Stimulated activated CD4-positive, alpha-beta T cell treated with anti-CD3 and anti-CD28 coated beads, Interleukin-1b, Interleukin-23, amount 100 ng/mL, for 48 hours (primary cell): ENCODE measurements at places on chromosomes 7 and 10.

GRCh38 chr10:51269821-51270220, 195.5 kb downstream of the PRKG1 start:
- DNase-seq = no peak

DNA sequence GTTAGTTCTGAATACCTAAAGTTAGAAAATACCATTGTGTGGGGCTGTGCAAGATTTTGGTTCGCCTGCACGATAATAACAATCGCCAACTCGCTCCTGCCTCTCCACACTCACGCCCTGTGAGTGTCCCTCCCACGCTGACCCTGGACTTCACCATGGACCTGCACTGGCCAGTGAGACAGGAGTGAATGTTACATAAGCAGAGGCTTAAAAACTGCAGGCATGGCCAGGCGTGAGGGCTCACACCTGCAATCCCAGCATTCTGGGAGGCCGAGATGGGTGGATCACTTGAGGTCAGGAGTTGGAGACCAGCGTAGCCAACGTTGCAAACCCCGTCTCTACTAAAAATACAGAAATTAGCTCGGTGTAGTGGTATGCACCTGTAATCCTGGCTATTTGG, 68.4 kb downstream of the TCERG1L start:
- no peak for DNase-seq

GRCh38 chr7:83161899-83162401, 734 bp downstream of the PCLO start:
- DNase-seq = no peak

DNA sequence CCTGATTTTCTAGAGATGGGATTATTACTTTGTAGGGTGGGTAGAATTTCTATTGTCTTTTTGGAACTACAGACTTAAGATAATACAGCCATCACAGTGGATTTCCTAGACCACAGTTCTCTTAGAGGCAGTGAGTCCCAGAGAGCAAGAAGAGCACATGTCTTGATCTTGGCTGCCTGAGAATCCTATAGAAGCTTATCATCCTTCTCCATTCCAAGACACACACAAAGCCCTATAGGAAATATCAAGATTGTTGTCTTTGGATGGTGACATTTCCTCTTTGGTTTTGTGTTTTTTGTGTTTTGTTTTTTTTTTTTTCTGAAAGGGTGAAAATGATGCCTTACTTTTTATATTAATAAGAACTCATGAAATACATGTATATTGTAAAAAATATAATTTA, 143.1 kb downstream of the AHR start:
- no peak for DNase-seq

DNA sequence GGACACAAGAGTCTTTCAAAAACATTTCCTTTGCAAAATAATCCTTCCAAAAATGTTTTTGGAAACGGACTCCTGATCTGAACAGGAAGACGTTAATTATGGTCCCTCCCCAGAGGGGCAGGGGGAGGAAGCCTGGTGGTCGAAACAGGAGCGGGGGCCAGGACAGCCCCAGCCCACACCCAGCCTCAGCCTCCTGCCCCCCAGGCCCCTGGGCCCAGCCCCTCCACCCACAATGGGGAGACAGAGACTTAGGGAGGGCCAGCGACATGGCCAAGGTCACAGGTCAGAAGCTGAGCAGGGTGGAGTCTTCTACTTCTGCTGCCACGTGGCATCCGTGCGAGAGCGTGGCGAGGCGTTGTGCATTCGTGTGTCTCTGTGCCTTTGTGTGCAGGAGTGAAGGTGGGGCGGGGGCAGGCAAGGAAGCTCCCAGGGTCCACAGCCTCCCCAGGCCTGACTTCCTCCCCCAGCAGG, 14.0 kb upstream of the GRIFIN start:
- DNase-seq = no peak

- peak; percentile 13 for DNase-seq
Measured at GRCh38 chr10:75234683-75235374, 928 bp downstream of the COMTD1 start.

DNA sequence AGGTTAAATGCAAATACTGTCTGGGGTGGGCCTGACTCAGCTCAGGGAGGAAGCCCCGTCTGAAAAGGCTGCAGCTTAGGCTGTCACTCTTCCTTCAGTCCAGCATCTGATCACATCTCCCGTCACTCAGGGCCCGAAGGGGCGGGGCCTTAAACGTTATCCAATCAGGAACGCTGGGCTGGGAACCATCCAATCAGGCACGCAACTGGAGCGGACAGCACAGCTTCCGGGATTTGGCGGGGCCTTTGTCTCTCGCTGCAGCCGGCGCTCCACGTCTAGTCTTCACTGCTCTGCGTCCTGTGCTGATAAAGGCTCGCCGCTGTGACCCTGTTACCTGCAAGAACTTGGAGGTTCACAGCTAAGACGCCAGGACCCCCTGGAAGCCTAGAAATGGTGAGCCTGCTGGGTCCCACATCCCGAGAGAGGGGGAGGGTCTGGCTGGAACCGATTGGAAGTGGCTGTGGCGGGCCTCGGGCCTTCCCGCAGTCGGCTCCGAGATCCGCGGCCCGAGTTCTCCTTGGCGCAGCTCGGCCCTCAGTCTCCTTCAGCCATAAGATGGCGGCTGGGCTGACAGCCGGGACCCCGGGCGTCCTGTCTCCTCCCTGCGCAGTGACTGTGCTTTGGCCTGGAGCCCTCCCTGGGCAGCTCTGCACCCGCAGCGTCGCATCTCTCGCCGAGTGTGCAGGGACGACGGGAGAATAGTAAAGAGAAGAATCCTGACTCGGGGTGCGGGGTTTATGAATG, at the start of gene ZNF92:
ZNF92 (plus strand) TSS at position 248 of the 744 bp plus-strand sequence; CDS start at position 391, 143 bp downstream.
- peak; percentile 96 for DNase-seq

DNA sequence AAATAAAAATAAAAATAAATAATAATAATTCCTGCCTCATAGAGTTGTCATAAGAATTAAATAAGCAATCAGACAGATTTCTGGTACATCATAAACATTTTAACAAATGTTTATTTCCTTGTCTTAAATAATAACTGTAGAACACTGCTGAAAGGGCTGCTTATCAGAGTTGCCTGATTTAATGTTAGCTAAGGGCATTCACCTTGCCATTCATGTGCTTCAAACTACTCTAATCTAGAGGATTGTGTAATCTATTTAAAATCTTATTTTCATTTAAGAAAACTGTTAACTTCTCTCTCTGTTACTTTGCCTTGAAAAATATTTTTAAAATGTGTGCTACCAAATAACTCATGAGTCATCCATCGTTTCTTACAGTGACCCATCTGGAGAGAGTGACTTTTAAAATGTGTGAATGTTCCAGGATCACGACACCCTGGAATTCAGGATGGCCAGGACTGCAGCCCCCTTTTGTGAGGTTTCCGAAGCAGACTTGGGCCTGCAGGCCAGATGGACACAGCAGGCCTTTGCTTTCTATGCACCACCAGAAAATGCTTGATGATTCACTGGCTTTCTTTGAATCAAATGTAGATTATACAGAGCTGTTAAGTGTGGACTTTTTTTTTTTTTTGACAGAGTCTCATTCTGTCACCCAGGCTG, 109.1 kb upstream of the TNS3 start:
- DNase-seq = no peak

DNA sequence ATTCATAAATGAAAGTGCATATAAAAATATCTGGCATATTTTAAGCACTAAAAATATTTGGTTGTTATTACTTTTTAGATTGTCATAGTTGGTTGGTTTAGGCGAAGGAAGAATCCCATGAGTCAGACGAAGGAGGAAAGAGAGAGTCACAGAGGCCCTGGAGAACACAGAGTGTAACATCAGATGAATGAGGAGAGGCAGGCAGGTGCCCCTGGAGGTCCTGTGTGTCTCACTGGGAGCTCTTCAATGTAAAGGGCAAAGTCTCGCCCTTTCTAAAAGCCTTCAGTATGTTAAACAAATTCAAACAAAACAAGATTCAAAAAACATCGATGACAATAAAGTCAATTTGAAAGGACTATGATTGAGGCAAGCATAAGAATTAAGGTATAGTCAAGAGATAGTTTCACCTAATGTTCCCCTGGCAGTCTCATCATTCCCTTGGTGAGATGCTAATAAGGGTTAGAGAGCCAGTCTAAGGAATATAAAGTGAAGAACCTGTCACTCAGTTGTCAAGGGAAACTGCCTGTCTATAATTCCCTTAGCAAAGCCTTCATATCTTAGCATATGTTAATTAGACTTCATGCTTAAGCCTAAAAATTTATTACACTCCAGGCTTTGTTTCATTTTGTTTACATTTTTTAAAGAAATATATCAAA, 194.3 kb downstream of the TPK1 start:
- no peak for DNase-seq

DNA sequence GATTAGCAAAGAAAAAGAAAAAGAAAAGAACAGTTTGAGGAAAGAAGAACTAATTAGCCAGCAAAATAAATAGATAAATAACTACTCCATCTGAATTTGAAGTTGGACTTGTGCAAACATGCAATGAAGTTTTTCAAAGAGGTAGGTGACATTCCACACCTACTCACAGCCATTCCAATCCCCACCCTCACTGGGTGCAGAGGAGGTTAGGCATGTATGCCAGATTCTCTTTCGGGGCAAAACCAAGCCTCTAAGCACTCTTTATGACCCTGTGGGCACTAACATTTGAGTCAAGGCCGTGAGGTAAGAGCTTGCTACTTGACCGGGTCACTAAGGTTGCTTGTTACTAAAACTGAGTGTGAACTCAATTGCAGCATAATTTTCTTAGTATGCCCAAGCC, 108.4 kb upstream of the SEMA3A start:
- no peak for DNase-seq

- DNase-seq = no peak
Measured at GRCh38 chr7:17131983-17132655, 166.3 kb upstream of the AHR start.

DNA sequence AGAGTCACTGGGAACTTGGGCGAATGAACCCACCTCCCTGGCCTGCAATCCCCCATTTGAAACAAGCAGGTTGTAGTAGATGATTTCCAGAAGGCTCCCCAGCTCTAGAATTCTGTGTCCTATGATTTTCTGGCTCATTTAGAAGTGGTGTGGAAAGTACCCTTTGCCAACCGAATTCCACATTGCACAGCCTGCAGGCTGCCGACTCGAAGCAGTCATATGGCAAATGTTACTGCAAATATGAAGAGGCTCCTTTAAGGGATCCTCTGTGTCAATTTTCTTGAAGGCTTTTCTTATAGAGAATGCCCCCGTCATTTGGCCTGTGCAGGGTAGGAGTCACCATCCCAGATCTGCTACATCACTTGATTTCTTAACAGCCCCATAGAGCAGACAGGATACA, 5.6 kb downstream of the PODXL start:
- DNase-seq = no peak

- DNase-seq = no peak
Measured at GRCh38 chr10:53395449-53395848, 622.9 kb upstream of the MBL2 start.

DNA sequence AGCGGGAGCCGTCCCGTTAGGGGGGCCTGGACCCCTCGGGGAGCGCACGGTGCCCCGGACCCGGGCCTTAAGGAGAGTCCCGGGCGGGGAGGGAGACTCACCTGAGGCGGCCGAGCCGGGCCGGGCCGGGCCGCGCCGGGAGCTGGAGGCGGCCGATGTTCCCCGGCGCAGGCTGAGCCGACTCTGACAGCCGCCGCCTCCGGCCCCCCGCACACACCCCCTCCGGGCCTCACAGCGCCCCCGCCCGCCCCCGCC, at the start of gene ACHE:
ACHE (minus strand) TSS at position 188 of the 255 bp plus-strand sequence. CDS start 1,656 bp downstream, outside the sequence.
- no peak for DNase-seq

DNA sequence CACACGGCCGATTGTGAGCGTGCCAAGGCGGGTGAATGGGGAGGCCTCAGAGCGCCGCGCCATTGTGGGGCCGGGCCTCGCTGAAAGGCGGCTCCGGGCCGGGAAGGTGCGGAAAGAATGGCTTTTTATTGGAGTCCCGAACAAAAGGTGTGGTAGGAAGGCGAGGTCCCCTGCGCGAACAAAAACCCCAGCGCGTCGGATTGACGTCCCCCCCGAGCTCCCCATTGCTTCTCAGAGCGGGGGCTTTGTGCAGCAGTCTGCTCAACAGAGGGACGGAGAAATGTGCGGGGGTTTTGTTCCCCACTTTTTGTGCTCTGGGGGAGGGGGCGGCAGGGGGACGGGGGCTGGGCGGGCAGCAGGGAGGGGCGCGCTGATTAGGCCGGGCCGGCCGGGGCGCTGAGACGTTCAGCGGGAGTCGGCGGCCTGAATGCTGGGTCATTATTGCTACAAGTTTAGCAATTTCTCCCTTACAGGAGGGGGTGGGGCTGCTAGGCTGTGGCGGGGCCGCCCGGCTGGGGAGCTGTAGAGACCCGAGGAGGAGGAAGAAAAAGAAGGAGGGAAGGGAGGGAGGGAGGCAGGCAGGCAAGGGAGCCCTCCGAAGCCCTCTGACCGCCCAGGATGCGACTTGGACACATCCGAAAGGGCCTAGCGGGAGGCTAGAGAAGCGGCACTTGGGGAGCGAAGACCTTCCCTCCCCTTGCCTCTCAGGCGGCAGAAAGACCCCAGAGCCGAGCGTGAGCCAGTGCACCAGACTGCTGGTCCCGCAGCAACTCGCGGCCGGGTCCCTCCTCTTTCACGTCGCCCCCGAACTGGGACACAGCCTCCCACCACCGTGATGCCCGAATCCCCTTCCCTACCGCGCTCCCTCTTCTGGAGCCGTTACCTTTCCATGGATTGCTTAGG, 4.6 kb downstream of the NKX2-3 start:
- no peak for DNase-seq

GRCh38 chr10:35011771-35012191, 78.4 kb downstream of the CUL2 start:
- DNase-seq = no peak

- no peak for DNase-seq
Measured at GRCh38 chr10:101613646-101614045, 25.5 kb downstream of the DPCD start.

- peak; percentile 62 for DNase-seq
Measured at GRCh38 chr10:118241229-118242137, 100.6 kb downstream of the FAM204A start.

DNA sequence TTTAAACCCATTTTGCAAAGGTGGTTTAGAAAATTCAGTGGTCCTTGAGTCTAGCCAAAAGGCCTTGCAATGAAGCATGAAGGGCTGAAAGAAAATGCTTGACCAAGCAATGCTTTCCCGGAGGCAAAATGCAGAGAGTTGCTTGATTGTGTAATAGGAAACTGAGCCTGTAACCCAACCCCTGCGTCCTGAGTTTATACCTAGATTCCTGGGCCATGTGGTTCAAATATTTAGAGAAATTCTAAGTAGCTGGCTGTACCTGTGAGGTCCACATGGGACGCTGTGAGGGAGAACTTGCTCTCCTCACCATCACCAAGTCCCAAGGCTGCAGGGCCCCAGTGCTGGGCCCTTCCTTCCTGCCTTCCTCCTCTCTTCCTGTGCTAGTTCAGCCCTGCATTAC, 45.7 kb downstream of the CXCL12 start:
- no peak for DNase-seq

DNA sequence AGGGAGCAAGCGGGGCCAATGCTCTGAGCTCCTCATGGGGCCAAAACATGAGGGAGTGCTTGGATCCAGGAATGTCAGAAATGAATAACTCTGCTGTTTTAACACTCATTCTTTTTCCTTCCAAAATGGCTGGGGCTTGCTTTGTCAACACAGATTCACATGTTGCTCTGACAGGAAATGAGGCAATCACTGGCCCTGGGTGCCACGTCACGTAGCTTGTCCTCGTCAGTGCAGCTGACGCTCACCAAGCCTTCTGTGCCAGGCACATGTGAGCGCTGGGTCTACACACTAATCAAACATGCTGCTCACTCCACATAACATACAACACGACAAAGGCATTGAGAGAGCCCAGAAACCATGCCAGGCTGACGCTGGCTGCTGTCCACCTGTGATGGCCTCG, 198.9 kb downstream of the WDR37 start:
- peak; percentile 27 for DNase-seq
